Osteoblast (primary cell): ENCODE measurements at places on chromosomes 6 and 20. TPM values are rescaled to one million over a fixed set of nuclear protein-coding genes. Genes with fewer than 3 reads are reported as not detected.

The BMP7 gene
- total RNA-seq: not detected in 2 replicates

The NKX2-4 gene
- total RNA-seq: not detected in 2 replicates

The PDE10A gene
- 3.3 and 3.5 TPM in 2 replicates for total RNA-seq

The PRPH2 gene
- 3.3 and 3.8 TPM in 2 replicates for total RNA-seq

The CALHM6 gene
- total RNA-seq: 0.72 and 0.88 TPM in 2 replicates

The MAFB gene
- total RNA-seq: 12.1 and 12.7 TPM in 2 replicates
